Tongue (tissue), 3 donors: ENCODE measurements at places on chromosomes 12 and 14. TPM values are rescaled to one million over a fixed set of nuclear protein-coding genes. Genes with fewer than 3 reads are reported as not detected.

The GLS2 gene
- 0.21 TPM for total RNA-seq

The IGF1 gene
- total RNA-seq: 72.9 TPM

The KRT74 gene
- total RNA-seq: 0.10 TPM

The LRRIQ1 gene
- total RNA-seq: 1.1 TPM

The REP15 gene
- total RNA-seq: 3.0 TPM

The AMN gene
- 2.1 TPM for total RNA-seq

The C12orf50 gene
- not detected for total RNA-seq

The CELA1 gene
- not detected for total RNA-seq

The SNRNP35 gene
- total RNA-seq: 26.4 TPM

The KRT79 gene
- total RNA-seq: 0.21 TPM

The RTL1 gene
- total RNA-seq: 46.9 TPM

The ESR2 gene
- 0.21 TPM for total RNA-seq

The CIROP gene
- total RNA-seq: not detected

The KLRG1 gene
- 8.0 TPM for total RNA-seq

The XPOT gene
- 37.0 TPM for total RNA-seq

The ENTPD5 gene
- total RNA-seq: 14.6 TPM

The MRPL52 gene
- 36.8 TPM for total RNA-seq

The PTPRB gene
- 35.6 TPM for total RNA-seq
